ENCODE measurements at places on chromosomes 7 and 10. TPM values are rescaled to one million over a fixed set of nuclear protein-coding genes. Genes with fewer than 3 reads are reported as not detected.

DNA sequence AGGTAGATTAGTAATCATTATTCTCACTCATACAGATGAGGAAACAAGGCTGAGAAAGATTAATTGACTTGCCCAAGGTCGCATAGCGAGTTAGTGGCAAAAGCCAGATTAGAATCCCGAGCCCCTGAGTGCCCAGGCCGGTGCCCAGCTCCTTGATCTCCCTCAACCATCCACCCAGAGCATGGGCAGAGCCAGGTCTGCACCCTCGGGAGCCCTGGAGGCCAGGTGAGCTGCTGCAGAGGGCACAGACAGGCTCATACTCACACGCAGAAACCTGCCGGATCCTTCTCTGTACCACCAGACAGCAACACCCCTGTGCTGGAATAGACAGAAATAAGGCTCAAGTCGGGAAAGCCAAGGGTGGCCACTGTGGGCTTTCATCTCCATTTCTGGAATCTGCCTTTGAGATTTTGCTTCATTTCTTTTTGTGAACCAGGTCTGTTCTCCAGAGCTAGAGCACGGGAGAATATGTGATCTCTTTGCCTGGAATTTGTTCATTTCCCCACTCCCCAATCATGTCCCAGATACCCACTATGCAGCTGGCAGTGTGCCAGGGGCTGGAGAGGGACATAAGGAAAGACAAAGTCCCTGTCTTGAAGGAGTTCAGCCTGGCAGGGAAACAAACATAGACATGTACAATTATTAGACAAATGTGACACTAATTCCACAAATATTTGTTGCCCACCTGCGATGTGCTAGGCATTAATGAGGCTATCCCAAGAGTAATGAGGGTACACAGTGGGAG, 5.5 kb downstream of the AFAP1L2 start:
- no peak for DNase-seq

GRCh38 chr10:83881661-83882060, 257.6 kb upstream of the GHITM start:
- DNase-seq = no peak

DNA sequence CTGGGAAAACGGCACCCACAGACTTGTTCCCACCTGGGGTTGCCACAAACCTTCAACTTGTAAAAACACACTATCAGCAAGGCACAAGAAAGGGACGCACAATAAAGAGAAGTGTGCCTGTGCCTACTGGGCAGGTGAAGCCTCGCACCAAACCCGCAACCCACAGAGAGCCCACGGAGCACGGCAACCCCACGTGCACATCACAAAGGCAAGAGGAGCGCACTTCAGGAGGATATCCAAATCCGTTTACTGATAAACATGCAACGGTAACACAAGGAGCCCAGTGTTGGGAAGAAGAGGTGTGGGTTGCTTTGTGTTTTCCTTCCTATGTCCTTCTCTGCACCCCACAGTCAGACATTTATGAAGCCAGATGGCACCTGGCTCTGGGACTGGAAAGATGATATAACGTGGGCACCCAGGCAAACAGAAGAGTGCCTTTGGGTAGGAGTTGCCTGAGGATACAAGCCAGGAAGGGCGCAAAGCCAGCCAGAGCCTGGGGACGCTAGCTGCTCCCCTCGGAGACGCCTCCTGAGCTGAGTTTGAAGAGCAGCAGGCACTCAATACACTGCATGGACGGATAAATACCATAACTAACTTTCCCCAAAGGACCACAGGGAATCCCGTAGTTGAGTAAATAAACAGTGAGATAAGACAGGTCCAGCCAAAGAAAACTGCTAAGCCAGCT, 41.6 kb downstream of the TCERG1L start:
- no peak for DNase-seq

DNA sequence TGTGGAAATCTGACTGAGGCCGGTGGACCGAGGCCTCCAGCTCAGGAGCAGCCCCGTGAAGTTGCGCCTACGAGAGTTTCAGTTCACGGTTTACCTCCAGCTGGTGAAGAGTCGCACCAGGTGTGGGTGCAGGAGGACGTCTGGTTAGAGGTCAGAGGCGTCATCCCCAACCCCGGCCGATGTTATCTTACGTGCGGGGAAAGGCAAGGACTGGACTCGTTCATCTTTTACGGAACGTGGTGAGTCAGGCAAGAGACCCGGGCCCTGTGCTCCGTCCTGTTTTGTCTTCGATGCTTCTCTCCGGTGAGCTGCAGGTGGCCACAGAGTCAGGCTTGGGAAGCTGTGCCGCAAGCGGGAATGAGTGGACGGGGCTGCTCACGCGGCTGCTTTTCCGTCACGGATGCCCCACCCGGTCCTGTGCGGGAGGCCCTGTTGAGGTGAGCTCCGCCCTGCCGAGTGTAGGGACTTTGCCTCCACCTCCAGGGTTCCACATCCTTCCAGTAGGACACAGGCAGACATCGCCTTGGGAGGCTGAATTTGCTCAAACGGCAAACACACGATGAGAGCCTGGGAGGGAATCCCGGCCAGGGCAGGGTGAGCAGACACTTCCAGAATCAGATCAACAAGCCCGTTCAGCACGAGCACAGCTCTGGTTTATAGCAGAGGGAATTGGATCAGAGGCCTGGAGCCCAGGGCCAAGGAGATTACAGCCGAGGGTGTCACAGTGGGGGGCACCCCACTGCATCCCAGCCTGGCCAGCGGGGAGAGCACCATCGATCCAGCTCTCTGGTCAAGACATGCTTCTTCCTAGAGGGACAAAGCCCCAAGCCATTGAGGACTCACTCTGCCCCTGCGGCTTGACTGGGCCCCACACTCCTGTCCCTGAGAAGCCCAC, 50.1 kb upstream of the INPP5A start:
- no peak for DNase-seq

GRCh38 chr7:111076205-111076604, 14.7 kb upstream of the LRRN3 start:
- no peak for DNase-seq

Gene PTPN20
- 1.6 TPM for total RNA-seq

Gene SYT15
- 1.1 TPM for total RNA-seq

Gene CTNNA3
- total RNA-seq = 3.6 TPM

Gene GCK
- 0.23 TPM for total RNA-seq

Gene KAZALD1
- not detected for total RNA-seq

Gene INA
- 0.09 TPM for total RNA-seq

Gene OPN4
- not detected for total RNA-seq

Gene LIPK
- total RNA-seq = not detected
